Left renal cortex interstitium (tissue), 4 donors: ENCODE measurements at places on chromosomes 5 and 9. TPM values are rescaled to one million over a fixed set of nuclear protein-coding genes. Genes with fewer than 3 reads are reported as not detected.

CATSPER3 gene
- 1.1 TPM for polyA plus RNA-seq

PRRX2 gene
- 0.83 TPM for polyA plus RNA-seq

ACOT12 gene
- polyA plus RNA-seq = 0.94 TPM

GRCh38 chr5:88045931-88046461 lies 222.6 kb downstream of the TMEM161B start:
- DNase-seq = no peak

DNA sequence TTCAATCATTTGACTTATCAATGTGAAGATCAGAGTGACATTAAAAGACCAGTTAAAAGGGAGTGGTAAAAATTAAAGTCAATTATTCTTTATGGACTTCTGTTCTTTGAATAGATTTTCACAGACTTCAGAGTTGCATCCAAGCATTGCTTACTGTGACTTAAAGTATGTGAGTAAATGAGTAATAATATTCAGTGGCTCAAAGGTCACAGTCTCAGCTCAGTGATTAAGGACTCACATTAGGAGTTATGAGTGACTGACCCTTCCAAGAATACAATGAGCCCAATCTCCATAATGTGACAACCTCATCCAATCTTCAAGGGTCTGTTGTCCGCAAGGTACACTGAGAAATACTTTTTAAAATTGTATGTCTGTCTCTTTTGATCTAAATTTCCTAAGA lies 811.2 kb downstream of the BRINP1 start:
- DNase-seq = no peak

- no peak for DNase-seq
Observed at GRCh38 chr5:95647886-95648860, 1.6 kb downstream of the RFESD start.

DNA sequence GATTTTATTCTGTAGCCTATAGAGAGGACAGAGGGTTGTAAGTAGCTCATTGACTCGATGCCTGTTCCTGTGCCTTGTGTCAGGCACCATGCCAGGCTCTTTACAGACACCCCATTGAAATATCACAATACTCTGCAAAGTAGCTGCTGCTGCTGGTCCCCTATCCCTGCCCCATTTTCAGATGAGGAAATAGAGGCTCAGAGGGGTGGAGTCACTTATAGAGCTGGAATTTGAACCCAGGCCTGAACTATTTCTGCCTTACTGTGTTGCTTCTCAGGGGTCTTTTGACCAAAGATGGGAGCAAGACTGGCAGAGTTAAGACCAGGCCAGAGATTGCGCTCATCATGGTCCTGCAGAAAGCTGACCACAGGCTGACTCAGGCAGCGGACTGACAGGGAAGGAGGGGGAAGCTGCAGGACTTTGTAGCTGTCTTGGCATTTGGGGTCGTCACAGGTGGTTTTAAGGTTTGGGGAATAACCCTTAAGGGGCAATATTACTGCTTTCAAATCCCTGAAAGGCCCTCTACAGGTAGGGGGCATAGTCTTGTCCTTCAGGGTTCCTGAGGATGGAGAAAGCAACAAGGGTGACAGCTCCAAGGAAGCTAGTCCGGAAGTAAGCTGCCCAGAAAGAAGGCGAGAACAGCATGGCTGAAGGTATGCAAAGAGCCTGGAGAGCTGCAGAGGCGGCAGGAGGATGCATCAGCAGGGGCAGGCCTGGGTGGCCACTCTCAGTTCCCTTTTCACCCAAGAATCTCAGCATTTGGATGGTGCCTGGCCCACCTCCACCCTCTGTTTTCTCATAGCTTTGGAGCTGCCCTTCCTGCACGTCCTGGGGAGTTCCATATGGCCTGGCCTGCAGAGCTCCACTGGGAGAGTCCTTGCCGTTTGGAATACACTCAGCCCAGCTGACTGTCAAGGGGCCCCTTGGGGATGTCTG lies 18.3 kb upstream of the NDST1 start:
- DNase-seq = no peak

DNA sequence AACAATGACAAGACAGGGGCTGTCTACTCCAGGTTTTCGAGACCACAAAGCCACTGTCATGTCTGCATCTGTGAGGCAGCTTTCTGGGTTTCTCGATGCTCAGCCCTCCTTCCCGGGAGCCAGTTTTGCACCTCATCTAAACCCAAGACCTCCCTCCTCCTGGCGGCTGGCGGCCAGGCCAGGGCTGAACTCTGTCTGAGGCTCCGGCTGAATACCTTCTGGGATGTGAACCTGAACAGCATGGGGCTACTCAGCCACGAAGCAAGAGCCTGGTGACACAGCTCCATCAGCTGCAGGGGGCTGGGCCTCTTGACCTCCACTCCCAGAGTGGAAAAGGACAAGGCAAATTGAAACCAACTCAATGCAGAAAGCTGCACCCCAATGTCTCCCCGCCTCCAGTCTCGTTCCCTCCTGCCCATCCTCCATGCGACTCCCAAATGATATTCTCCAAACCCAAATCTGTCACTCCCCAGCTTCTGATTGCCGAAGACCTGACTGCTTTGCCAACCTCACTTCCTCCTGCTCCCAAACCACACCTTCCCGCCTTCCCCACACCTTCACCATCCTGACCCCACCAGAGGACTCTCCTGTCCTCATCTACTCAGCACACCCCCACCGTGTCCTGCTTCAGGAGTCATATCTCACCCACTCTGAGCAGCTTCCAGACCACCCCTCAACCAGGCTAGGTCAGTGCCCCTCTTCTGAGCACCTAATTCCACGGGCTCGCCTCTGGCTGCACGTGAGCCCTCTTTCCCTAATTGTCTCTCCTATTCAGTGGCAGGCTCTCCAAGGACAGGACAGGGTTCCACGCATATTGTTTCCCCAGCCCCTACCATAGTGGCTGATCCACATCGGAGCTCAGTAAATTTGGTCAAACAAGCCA lies 4.5 kb downstream of the ANKS6 start:
- DNase-seq = no peak

- no peak for DNase-seq
Observed at GRCh38 chr9:2125906-2126305, 110.8 kb downstream of the SMARCA2 start.

- DNase-seq = no peak
Observed at GRCh38 chr5:33073881-33074327, 362.8 kb downstream of the NPR3 start.

GRCh38 chr9:79149585-79149984 lies 422.2 kb upstream of the TLE4 start:
- DNase-seq = no peak

DNA sequence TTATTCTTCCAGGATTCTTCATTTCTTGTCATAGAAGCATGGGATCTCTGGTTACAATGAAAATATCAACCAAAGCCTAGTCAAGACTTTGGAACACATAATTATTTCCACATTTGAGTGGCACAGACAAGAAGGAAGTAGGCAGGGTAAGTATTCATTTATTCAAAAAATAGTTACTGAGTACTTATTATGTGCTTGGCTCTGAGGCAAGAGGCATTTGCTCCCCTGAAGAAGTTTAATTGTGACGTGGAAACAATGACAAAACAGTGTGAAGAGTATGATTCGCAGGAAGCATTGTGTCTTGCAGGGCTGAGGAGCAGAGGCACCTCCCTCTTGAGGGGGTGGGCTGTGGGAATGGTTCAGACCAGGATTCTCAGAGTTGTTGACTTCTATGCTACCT lies 45.0 kb upstream of the TNFSF15 start:
- no peak for DNase-seq

DNA sequence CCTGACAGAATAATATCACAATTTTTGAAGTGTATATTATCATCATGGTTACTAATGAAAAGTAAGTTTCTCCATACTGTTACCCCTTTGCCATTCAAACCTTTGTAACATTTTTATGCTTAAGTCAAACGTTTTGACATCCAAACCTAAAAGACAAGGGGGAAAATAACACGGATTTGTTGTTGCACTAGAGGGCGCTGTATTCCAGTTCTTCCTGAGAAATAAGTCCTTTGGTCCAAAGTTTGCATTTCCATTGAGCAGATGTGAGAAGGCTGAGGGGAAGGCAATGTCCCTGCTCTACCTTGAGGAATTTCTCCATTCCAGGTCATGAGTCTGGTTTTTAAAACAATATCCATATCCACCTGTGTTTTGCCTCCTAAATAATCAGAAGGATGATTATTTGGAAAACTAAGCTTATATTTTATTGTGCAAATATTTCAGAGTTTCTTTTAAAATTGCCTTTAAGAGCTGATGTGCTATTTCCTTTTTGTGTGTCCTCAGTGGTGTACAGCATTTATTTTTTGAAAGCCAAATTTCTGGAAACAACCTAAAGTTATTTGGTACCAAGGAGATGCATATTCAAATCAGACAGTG lies 9.7 kb downstream of the LECT2 start:
- DNase-seq = peak; percentile 72

- no peak for DNase-seq
Observed at GRCh38 chr5:159430361-159431012, 100.2 kb upstream of the IL12B start.

- no peak for DNase-seq
Observed at GRCh38 chr5:103353581-103353980, 95.0 kb downstream of the MACIR start.

DNA sequence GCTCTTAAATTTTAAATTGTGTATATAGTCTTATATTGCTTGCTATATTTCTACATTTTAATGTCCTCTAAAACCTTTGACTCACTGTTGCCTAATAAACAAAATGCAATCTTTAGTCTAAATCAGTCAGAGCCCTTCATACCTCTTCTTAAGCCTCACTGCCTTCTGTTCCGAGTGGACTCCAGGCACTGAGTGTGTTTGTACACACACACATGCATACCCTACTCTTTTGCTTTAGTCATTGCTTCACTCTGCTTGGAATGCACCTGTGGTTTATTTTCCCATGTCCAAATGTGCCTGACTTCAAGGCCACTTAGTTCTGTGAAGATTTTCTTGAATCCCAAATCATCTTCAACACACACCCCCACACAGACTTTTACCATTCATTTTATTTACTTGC lies 60.9 kb downstream of the SLC12A2 start:
- no peak for DNase-seq
